ENCODE measurements at places on chromosomes 3 and 15.

DNA sequence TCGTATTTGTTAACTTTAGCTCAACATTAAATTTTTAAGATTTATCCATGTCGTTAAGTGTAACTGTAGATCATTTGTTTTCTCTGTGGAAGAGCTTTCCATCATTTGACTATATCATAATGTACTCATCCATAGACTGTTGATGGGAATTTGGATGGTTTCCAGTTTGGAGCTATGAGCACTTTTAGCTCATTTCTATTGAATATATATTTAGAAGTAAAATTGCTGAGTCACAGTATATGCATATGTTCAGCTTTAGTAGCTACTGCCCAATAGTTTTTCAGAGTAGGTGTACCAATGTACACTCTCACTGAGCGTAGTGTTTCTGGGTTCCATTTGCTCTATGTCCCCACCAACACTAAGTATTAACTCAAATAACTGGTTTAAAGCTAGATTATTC, 263.0 kb downstream of the ULK4 start:
- DNase-seq: no peak

DNA sequence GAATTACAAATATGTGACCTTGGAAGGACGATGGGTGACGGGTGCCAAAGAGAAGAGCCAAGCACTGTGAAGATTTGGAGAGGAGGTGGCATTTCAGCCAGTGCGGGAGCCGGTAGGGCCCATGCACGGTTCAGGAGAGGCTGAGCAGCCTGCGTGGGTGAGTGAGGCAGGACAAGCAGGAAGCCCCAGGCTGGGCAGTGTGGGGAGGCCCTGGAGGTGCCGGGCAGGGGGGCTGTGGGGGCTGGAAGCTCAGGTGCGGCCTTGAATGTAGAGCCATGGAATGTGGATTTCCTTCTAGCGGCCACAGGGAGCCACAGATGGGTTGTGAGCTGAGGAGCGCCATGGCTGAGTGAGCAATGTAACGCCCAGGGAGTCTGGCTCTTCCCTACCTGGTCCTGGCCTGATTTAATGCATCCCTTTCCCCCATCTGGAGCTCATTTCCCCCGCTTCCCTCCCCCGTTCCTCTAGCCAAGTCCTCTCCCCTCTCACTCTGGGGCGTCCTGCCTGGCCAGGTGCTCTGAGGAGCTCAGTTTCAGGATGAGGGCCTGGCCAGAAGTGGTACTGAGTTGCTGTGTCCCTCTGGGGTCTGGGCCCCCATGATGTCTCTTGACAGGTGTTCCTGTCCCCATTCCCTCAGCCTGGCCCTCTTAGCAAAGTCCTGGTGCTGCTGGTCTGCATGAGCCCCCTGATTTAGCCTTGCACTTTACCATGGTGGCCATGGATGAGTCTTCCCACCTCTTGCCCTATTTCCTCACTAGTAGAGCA, 41.8 kb upstream of the IQSEC1 start:
- no peak for DNase-seq

- DNase-seq: no peak
Observed at GRCh38 chr15:99071091-99071680, 33.7 kb upstream of the SYNM start.

DNA sequence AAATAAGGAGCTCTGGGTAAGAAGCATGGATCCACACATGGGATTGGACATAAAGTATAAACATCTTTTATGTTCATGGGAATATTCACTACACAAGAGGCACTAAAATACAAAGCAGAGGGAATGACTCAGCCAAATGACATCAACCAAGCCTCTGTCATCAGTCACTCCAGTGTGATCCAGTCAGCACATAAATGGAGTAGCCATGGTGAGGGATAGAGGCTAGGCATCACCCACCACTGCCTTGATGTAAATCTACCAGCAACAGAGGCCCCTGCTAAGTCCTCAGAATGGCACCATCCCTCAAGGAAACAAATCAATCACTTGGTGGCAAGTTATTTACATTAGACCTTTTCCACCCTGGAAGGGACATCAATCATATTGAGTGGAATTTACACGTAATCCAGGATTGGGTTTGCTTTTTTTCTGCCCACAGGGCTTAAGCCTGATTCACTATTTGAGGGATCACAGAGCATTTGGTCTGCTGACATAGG, 27.2 kb downstream of the VEPH1 start:
- no peak for DNase-seq

DNA sequence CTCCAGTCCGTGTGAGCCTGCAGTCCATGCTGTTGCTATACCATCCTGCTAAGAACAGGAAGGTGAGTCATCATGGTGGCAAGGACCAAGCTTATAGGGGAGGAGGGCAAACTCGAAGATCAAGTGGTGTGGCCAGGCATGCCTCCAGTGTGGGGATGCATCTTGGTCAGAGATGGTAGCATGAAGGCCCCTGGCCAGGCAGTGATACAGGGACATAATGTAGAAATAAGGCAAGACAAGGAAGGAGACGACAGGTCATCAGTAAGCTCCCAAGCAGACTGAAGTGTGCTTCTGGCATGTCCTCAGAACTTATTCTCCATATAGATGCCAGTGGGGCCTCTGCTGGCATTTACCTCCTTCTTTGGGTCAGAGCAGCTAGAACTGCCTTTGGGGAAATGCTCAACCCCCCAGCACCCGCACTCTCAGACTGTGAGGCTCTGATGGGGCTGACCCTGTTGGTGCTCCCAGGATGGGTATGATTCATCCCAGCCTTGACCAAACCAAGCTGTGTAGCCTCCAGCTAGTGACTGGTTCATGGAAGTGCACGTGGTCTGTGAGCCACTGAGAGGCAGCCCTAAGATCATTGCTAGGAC, 52.5 kb upstream of the ATP2B2 start:
- no peak for DNase-seq

- DNase-seq: no peak
Observed at GRCh38 chr3:11373235-11373634, 101.0 kb downstream of the ATG7 start.

DNA sequence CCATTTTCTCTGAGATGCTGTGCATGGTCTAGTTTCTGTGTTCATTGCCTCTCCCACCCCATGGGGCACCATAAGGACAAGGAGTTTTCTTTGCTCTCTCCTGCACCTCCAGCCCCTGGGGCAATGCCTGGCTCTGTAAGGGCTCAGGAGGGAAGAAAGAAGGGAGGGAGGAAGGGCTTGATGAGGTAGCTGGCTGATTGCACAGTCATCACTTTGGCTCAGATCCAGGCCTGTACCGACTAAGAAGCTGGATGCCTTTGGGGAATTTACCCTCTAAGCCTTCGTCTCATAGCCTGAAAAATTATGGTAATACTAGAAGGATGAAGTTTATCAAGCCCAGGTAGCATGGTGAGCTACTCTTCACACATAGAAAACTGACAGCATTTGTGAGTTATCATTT, 382.9 kb downstream of the GABRG3 start:
- no peak for DNase-seq

DNA sequence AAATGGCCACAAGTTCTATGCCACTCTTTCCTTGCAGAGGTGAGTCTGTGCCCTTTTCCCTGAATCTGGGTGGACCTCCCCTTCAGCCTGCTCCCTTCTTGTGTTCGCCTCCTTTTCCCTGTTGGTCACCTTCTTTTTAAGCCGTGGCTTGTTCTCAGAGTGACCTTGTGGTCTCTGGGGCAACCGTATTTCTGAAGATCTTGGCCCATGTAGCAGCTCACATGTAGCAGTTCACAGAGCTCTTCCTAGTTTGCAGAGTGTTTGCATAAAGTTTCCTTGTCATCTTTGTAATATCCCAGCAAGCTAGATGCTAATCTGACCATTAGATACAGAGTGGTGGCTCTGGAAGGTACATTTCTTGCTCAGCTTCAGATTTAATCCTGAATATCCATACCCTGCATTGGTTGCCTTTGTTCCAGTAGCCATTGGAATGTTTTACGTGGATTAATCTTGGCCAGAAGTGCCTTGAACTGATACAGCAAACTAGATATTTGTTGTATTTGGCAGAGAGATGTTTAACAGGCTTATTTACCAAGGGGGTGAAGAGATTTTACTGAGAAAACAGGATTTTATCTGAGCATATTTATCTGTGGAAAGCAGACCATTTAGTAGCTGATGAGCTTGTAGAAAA, 40.7 kb upstream of the BSN start:
- DNase-seq: no peak

- DNase-seq: no peak
Observed at GRCh38 chr3:184336547-184337398, 627 bp upstream of the FAM131A start.

GRCh38 chr3:171977860-171978259, 61.5 kb upstream of the FNDC3B start:
- DNase-seq: no peak

DNA sequence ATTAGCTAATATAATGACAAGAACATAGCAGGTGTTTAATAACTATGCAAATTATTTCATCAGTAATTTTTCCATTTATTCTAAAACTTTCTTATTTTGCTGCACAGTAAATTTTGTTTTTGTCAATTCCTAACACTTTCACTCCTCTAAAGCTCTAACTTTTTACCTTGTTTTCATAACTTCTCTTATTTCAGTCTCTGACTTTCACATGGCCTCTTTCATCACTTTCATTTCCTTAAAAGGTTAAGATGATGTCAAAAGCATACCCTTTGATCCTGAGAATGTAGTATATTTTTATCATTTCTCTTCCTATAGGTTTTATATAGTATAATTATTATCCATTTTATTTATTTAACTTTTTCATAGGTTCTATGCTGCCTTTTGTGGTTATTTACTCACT, 1325.8 kb upstream of the ALCAM start:
- no peak for DNase-seq

DNA sequence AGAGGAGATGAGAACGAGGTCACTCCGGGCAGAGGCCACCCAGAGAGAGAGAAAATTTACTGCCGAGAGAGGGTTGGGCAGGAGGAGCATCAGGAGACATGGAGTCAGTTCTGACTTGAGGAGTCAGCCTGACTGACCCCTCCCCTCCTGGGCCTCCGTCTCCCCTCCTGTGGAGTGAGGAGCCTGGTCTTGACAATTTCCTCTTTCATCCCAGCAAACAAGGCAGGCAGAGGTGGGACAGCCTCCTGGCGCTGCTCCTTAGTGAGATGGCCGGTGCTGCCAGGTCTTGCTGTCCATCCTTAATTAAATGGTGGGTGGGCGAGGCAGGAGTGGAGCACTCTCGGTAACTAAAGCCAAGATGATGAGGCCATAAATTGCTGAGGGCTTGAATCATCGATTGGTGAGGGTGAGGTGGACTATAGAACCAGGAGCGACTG, 60.6 kb downstream of the CYP11A1 start:
- no peak for DNase-seq

DNA sequence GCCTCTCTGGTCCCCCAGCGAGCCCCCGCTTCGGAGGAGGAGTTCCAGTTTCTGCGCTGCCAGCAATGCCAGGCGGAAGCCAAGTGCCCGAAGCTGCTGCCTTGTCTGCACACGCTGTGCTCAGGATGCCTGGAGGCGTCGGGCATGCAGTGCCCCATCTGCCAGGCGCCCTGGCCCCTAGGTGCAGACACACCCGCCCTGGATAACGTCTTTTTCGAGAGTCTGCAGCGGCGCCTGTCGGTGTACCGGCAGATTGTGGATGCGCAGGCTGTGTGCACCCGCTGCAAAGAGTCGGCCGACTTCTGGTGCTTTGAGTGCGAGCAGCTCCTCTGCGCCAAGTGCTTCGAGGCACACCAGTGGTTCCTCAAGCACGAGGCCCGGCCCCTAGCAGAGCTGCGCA, 3.5 kb downstream of the PML start:
- no peak for DNase-seq

Measured in naive thymus-derived CD4-positive, alpha-beta T cell (primary cell).